ENCODE measurements at places on chromosomes 4 and X.
A peak's percentile ranks its signal among the peaks of the same experiment; 100 is the strongest.

GRCh38 chr4:67393699-67394281 lies 151.5 kb downstream of the CENPC start:
- DNase-seq: no peak

- DNase-seq: no peak
Observed at GRCh38 chr4:165481053-165481835, 102.4 kb downstream of the CPE start.

GRCh38 chr4:105657117-105657765 lies 51.2 kb downstream of the INTS12 start:
- peak; percentile 39 for DNase-seq

GRCh38 chr4:147570616-147571015 lies 46.6 kb upstream of the TMEM184C start:
- DNase-seq: no peak

GRCh38 chr4:188819233-188819632 lies 680.0 kb downstream of the TRIML1 start:
- DNase-seq: no peak

- no peak for DNase-seq
Observed at GRCh38 chrX:9164533-9165426, 130.9 kb upstream of the FAM9B start.

DNA sequence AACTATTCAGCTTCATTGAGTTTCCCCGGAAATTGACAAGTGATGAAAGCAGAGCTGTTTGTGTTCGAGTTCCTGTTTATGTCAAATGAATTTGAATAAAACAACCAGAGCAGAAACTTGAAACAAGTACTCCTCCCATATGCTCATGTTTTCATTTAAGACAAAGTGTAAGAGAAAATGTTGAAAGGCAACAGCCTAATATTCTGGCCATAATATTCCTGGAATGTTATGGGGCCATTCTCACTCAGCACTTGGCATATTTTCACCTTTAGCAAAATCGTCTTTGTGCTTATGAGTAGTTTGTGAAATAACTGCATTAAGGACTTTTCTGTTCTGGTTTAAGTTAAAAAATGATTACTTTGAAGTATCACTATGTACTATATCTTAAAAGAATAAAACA lies 276.0 kb upstream of the FAT1 start:
- DNase-seq: no peak

DNA sequence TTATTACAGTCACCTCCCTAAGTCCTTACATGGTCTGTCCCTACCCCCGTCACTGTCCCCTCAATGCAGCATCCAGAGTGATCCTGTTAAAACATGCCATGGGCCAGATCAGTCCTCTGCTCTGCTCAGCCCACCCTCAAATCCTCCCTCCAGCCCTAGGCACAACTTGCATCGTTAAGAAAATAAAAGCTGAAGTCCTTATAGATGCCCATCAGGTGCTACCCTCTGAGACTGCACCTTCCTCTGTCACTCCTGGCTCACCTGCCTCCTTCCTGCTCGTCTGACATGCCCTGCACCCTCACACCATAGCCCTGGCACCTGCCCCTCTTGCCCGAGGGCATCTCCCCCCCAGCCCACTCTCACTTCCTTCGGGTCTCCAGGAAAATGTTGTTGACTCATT lies 4.1 kb downstream of the STK32B start:
- no peak for DNase-seq

DNA sequence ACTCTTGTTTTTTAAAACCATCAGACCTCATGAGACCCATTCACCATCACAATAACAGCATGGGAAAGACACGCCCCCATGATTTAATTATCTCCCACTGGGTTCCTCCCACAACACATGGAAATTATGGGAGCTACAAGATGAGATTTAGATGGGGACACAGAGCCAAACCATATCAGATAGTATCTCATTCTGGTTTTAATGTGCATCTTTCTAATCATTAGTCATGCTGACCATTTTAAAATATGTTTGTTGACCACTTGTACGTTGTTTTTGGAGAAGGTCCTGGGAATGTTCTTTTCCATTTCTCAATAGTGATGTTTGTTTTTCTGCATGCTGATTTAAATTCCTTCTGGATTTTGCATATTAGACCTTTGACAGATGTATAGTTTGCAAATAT lies 119.0 kb downstream of the RTL3 start:
- no peak for DNase-seq

GRCh38 chr4:83910693-83911092 lies 374.8 kb downstream of the GPAT3 start:
- DNase-seq: no peak

DNA sequence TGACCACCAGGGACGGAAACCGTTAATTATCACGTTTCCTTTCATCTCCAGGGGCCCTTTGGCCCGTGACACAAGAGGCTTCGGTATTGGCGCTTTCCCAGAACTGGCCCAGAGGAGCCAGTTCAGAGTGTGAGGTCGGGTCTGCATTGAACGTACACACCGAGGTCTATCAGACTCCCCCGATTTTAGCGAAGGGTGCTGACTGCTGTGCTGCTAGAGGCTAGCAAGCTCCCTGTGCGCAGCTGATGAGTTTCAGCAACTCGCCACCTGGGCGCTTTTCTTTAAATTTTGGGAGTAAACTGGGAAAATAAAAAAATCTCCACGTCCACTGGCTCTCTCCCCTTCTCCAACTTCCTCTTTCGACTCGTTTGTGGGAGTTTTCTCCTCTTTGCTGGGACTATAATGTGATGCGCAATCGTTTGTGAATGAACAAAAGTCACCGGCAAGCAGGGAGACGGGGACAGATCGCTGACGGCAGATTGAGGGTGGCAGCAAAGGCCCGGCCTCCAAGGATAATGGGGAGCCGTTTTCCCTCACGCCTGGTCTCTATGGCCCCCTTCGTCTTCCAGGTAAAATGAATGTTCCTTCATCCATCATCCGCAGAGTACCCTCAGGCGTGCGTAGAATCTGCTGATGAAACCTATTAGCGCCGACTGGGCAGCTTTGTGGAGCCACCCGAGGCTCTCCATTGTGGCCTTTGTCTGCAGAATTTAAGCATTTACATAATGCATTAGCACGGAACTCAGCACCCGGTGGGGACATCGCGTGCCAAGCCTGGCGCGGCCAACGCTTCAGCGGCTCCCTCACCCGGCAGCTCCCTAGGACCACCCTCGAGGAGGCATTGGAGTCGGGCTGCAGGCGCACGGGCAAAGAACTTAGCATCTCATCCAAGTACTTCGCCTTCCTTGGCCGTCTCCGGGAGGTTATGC lies 1.6 kb upstream of the LRAT start:
- no peak for DNase-seq

GRCh38 chrX:122422547-122422946 lies 761.5 kb upstream of the GRIA3 start:
- DNase-seq: no peak

- DNase-seq: no peak
Observed at GRCh38 chr4:189060104-189060503, 880.6 kb upstream of the FRG1 start.

- no peak for DNase-seq
Observed at GRCh38 chr4:124632439-124632838, 80.1 kb downstream of the ANKRD50 start.

- no peak for DNase-seq
Observed at GRCh38 chrX:3522101-3522650, 175.7 kb upstream of the MXRA5 start.

- DNase-seq: no peak
Observed at GRCh38 chr4:55611358-55612059, 19.5 kb upstream of the PDCL2 start.

DNA sequence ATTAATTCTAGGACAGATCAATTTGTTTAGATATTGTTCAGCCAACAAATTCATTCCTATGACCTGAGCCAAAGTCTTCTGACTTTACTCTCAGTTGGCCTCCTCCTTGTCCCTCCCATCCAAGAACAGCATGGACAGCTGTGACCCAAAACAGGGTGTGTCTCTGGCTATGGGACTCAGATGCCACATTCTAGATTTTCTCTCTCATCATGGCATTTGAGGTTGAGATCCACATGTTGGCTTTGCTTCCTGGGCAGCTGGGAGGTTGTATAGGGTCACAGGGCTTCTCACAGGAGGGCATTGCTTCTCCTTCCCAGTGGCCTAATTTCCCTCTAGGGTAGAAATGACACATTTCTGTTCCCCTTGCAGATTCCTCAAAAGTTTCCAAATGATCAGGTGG lies 22.6 kb upstream of the EGF start:
- DNase-seq: no peak

GRCh38 chr4:158802914-158803313 lies 34.1 kb downstream of the FNIP2 start:
- no peak for DNase-seq

DNA sequence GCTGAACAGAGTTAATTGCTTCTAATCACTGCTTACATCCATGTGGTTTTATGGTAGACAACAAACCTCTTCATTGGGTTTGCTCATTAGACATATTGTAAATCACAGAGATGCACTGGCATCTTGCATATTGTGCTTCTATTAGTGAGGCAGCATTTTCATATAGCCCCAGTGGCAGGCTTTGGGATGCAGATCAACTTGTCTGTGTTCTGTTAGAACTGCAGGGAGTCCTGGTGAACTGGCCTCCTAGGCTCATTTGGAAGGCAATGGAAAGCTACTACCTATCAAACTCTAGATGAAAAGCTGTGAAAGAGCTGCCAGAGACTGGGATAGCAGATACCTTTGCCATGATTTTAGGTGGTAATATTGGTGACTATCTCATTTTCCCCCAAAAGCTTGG lies 108.8 kb downstream of the NAA11 start:
- DNase-seq: no peak

DNA sequence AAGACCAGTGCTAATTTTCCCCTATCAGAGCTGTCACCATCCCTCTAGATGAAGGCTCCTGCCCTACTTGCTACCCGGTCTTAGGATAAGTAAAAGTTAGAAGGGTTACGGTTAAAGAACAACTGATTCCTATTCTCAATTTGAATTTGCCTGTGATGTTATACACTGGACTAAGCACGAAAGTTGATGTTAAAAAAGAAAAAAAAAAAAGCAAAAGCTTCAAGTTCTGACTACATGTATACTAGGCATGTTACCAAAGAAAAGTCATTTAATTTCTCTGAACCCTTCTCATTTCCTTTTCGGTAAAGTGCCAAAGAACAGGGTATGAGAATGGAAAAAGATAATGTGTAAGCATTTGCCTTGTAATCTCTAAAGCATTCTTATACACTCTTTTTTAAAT lies 1.4 kb upstream of the PPID start:
- no peak for DNase-seq

GRCh38 chr4:98586291-98586961 lies 72.0 kb downstream of the TSPAN5 start:
- no peak for DNase-seq

- DNase-seq: no peak
Observed at GRCh38 chrX:154602766-154603437, 16.2 kb downstream of the CTAG1B start.

DNA sequence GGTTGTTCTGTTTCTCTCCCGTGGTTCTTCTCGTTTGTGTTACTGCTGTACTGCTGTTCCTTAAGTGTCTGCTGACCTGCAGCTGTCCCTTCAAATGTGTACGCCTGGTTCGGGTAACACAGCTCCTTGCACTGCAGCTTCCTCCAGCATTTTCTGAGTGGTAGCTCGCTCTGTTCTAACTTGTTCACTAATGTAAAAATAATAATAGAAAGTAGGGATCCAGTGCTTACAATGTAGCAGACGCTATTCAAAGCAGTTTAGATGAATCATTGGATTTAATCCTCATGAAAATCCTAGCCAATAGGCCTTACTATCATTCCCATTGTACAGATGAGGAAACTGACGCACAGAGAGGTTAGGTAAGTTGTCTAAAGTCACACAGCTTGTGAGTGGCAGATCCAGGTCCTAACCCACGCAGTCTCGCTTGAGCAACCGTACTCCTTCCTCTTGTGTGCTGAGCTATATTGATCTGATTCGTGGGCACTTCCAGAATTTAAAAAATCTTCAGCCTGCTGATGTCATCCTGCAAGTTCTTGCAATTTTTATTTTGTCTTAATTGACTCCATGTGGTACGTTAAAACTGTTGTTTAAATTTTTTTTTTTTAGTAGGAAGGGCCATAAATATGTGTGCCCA lies 448.2 kb upstream of the FAT1 start:
- no peak for DNase-seq

- DNase-seq: peak; percentile 62
Observed at GRCh38 chr4:155705664-155706063, 39.0 kb downstream of the GUCY1A1 start.

DNA sequence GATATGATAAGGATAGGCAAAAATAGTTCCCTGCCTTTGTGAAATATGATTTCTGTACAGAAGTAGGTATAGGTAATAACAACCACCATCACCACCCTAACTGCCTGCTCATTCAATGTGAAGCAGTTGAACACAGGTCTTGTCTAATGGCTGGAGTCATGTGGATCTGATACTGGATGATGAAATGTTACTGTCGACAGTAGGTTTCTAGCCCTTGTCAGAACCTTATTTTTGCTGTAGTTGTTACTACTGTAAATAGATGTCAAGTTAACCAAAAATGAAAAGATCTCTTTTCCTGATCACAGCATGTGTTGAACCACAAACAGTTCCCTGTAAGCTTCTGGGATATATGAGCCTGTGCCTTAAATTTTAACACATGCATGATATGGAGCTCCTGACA lies 142.9 kb downstream of the FRAS1 start:
- no peak for DNase-seq

- no peak for DNase-seq
Observed at GRCh38 chr4:2102045-2102883, 43.1 kb downstream of the NAT8L start.

GRCh38 chr4:89175611-89176010 lies 64.3 kb downstream of the TIGD2 start:
- DNase-seq: no peak

DNA sequence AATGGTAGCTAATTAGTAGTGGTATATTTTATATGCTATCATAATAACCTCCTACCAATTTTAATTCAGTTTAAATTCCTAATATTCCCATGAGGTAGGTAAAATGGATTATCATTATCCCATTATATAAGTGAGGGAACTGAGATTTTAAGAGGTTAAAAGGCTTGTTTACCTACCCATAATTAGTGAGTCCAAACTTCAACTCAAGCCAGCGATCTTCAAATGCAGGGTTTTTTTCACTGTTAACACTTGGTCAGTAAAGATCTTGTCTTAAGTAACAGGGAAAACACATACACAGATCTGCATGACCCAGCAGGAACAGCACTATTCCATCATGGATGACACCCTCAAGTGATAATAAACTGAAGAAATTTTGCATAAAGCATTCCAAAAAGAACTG lies 31.3 kb downstream of the FABP2 start:
- DNase-seq: no peak

DNA sequence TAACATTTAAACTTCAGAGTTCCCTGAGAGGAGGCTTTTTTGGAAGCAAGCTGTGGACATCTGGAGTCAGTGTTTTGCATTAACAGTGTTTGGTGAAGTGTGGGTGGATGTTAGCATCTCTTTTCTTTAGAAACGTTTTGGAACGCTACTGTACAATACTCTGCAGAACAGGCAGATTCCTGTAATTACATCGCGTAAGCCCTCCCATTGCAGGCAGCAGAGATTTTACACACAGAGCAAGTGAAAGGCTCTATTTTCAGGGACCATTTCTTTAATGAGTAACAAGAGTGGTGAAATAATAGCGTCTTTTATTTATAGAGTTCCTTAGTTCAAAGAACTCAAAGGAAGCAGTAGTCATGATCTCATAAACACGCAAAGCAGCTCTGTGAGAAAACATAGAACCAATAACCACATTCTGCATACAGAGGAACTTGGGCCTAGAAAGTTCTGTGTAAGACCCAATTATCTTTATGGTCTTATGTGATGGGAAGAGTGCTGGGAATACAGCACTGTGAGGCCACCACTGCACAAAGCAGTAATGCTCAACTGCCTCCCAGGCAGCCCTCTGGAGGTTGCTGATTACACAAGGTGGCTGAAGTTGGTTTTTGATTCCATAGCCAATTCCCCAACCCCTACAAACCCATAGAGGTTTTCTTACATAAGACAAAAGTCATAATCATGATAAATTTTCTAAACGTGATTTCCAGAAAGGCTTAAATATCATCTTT lies 298.7 kb upstream of the EPHA5 start:
- no peak for DNase-seq

Data from PC-9 (cell line).